ENCODE measurements at places on chromosomes 7 and 10.

DNA sequence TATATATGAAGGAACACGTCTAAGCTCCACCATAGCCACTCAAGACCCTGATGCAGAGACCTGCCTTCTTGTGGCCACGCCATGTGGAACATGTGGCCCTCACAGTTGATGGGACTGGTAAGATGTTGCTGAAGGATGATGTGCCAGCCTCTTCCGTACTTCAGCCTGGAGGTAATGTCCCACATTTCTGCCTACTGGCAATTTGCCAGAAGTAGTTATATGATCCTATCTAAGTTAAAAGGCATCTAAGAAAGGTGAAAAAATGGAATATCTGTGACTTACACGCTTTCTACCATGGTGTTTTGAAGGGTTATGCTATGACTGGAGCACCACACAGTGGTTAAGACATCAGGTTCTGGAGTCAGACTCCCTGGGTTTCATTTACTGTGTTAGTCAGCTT lies 948.7 kb upstream of the GHITM start:
- no peak for DNase-seq

GRCh38 chr10:128095027-128095752 lies 31.0 kb downstream of the MKI67 start:
- no peak for DNase-seq

GRCh38 chr10:113144576-113144975 lies 194.5 kb downstream of the TCF7L2 start:
- no peak for DNase-seq

DNA sequence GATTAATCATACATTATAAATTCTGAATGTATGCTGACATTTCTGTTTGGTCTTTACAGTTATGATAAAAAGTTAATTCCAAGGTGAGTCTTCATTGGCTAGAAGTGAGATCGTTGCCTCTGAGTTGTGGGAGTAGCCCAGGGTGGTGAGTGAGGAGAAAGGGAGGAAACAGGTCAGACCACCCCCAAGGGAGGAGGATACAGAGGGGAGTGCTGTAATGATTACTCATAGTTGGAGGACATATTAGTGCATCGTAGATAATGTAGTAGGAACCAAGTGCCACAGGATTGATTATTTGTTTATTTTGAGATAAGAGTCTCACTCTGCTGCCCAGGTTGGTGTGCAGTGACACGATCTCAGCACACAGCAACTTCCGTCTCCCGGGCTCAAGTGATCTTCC lies 672.2 kb downstream of the INHBA start:
- DNase-seq, result no peak

DNA sequence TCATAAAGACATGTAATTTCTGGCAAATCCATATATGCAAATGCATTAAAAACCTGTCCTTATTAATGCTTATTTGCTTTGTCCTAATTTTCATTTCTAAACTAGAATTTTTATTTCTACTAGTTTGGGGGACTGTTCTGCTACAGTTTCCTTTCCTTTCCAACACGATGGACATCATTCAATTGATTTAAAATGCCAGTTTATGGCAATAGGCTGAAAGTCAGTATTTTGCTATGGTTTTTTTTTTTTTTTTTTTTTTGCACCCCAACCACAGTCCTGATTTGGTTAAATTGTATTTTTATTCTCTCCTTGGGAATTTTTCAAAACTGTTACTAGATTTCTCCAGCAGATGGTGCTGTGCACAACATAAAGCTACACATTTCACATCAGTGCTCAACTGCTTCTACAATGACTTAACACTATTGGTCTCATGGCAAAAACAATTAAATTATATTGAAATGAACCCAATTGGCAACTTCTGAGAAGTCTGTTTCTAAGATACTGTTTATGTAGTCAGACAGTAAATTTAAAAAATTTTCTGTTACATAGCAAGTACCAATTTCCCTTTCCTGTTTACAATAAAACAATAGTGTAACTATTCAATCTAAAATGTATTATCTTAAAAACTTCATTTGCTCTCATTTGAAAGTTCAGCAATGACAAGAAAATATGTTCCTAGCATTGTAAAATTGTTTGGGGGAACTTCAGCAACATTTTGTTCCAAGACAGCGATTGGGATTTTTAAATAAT lies 193.8 kb upstream of the CCDC6 start:
- peak; percentile 9 for DNase-seq

DNA sequence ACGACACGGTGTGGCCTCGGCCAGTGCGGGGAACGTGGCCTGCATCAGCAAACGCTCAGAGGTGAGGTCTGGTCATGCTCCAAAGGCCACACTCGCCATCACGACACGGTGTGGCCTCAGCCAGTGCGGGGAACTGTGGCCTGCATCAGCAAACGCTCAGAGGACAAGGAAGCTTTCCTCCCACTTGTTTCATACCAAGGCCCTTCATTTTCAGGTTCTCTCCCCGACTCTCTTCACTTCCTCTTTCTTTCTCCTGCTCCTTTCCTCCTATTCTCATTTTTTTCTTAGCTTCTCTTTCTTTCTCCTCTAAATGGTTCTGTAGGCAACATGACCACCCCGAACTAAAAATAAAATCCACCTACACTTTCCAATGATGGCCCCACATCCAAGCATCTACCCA lies 384.4 kb upstream of the SHH start:
- no peak for DNase-seq

DNA sequence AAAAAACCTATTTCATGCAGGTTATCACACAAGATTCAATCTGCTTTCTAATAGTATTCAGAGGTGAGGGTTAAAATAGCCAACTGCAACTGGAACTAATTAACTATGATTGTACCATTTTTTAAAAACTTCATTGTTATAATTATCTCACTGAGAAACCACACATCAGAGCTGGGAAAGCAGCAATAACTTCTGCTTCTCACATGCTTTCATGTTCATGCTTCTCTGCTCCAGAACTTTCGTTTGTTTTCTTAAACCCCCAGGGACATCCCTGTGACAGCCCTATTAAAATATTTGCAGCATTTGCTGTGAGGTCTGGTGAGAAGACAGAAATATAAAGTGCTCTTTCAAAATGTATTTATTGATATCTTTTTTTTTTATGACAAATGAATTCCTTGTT lies 389.0 kb upstream of the SORCS1 start:
- peak; percentile 11 for DNase-seq

GRCh38 chr7:132380059-132380458 lies 196.2 kb downstream of the PLXNA4 start:
- DNase-seq, result no peak

DNA sequence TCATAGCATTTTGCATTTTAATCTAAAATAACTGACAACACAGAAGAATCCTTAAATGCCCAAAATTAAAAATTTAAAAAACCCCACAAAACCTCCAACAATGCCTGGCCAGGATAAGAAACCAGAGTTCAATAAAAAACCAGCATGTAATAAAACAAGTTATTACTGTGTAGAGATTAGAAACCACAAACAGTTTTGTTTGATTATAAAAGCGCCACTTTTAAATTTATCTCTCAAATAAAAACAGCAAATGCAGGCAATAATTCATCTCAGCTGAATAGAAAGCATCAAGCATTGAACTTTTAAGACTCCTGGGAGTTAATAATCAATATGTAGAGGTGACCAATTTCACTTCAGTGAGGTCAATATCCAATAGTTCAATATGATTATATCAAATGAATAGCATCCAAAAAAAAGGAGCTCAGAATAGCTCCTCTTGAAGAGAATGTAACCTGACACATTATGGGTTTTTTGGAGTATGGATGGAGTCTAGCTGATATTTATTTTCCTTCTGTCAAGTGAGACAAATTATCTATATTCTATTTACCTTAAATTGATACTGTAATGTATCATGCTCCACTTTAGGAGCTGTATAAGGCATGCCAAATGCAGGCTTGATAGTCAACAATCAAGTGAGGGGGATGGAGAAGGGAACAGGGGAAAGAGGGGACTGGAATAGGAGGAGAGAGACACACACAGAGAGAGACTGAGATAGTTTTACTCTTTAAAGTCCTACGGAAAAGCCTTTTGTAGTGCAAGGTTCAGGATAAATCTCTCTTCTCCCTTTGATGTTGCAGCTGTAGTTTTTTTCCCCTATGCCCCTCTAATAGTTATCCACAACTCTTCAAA lies 130.9 kb downstream of the RSU1 start:
- no peak for DNase-seq

GRCh38 chr10:72328045-72328828 lies 26.5 kb downstream of the DNAJB12 start:
- no peak for DNase-seq

GRCh38 chr10:51233337-51234100 lies 159.2 kb downstream of the PRKG1 start:
- DNase-seq, result no peak

- DNase-seq, result no peak
These were observed 171.4 kb downstream of the ARID5B start for GRCh38 chr10:62072901-62073300.

DNA sequence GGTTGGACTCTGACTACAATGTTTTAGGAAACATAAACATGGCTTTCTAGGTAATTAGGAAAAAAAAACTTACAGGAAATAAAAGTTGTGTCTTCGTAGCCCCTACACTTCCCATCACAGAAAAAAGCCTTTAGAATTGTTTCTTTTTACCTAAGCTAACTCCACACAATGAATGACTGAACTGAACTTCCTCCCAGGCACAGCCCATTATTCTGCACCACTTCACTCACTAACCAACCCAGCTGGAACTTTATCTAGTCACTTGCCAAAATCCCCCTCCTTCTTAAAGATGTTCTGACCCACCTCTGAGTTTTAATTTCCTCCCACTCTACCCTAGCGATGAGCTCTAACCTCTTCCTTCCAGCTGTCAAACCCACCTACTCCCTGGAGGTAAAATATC lies 91.7 kb upstream of the MEOX2 start:
- no peak for DNase-seq

GRCh38 chr10:124248056-124249045 lies 155.0 kb upstream of the CHST15 start:
- no peak for DNase-seq

GRCh38 chr10:24722131-24722675 lies 1.5 kb downstream of the ARHGAP21 start:
- DNase-seq, result no peak

GRCh38 chr7:919114-919442 lies 35.4 kb downstream of the ADAP1 start:
- no peak for DNase-seq

DNA sequence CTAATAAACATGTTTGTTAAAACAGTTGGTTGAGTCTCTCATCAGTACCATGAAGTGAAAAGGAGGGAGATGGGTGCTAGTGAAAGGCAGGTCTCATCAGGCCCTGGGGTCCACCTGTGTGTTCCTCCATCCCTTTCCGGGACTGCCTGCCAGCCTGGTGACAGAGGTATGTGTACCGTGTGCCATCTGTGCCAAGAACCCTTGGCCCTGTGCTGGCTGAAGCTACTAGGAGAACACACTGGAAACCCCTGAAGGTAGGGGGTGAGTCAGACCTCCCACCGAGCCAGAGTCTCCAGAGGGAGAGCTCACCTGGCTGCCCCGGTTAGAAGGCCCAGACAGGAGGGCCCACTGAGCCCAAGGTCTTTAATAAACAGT lies 2.3 kb downstream of the DDIT4 start:
- DNase-seq, result no peak

DNA sequence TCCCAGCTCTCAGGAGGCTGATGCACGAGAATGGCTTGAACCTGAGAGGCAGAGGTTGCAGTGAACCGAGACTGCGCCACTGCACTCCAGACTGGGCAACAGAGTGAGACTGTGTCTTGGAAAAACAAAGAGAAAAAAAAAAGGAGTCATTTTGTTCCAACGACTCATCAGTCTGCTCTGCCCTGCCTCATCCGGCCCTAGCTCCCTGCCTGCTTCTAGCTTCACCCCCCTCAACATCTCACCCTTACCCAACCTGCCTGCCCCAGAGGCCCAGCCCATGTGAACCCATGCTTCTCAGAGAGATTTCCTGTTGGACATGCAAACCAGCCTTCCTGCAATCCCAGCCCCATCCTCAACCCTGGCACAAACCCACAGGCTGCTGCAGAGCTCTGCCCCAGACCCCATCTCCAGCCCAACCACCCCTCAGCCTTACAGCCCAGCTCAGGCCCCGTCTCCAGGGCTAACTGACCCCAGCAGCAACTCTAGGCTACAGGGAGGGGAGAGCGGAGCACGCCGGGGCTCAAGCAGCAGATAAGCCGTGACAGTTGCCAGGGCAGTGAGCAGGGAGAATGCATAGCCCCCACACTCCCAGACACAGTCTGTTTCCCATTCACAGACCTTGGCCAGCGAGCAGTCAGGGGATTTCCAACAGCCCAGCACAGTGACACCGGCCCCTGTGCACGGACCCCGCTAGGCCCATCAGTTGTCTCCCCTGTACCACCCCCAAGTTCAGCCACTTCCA lies 86.0 kb upstream of the KCTD7 start:
- DNase-seq, result no peak

All from BJ (cell line).